Activated CD4-positive, alpha-beta T cell treated with anti-CD3 and anti-CD28 coated beads for 48 hours (primary cell): ENCODE measurements at places on chromosomes 5 and 9.

GRCh38 chr9:114178076-114178475 lies 22.7 kb downstream of the COL27A1 start:
- DNase-seq, result no peak

GRCh38 chr9:126028746-126029145 lies 281.6 kb downstream of the PBX3 start:
- DNase-seq, result no peak

GRCh38 chr9:33466565-33467495 lies 6.9 kb downstream of the NOL6 start:
- DNase-seq, result peak; percentile 81

DNA sequence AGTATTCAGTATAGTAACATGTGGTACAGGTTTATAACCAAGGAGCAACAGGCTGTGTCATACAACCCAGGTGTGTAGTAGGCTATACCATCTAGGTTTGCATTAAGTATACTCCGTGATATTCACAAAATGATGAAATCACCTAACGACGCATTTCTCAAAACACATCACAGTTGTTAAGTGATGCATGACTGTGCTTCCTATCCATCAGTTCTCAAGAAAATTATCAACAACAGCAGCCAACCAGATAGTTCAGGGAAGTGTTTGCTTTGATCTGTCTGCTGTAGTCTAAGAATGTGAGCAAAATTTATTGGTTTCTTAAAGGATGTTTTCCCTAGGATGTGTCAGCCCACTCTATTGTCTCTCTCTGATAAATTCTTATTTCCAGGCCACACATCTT lies 7.4 kb downstream of the ZBTB26 start:
- no peak for DNase-seq

GRCh38 chr5:147410496-147411358 lies 99.1 kb downstream of the DPYSL3 start:
- DNase-seq, result no peak

DNA sequence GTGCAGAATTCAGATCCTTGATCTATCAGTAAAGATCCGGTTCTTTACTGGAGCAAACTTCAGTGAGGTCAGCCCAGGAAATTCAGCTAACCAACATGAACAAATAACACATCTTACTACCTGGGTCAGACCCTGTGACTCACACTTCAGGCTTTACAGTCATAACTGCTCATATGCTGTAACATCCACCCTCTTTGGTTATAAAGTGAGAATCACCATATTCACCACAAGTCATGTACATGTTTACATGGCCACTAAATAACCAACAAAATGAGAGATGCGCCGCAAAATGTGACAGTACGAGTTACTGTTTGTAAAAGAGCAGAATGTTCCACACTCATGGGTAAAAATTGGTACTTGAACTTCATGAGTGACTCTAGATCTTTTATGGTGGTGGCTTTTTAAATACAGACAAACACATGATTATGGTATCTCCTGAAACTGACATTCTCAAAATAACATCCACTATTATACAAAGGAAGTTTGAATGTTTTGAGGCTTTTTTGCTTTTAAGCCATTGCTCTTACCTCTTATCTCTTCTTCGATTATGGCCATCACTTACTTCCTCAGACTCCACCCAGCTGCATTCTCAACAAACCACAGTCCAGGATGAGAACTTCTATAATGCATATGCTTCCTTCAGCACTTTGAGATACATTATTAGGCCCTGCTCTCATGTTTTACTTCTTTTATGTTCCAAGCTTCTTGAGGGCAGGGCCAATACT lies 516.6 kb downstream of the RAB3C start:
- peak; percentile 28 for DNase-seq

- DNase-seq, result no peak
Observed at GRCh38 chr5:132486318-132487094, 4.1 kb downstream of the IRF1 start.

DNA sequence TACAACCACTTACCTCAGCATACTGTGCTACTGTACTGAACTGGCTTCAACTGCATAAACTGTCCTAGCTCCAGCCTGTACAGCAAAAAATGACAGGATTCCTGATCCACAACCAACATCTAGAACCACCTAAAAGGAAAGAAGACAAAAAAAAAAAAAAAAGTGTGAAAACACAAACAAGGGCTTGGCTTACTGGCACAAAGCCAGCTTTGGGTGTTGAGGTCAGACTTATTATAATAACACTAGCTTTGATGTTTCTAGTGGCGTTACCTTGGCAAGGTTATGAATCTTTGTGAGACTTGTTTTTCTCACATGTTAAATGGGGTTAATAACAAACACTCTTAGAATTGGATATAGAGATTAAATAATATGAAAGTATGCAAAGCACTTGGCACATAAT lies 148.5 kb upstream of the PUM3 start:
- no peak for DNase-seq
